ENCODE measurements at places on chromosomes 6 and 20.

DNA sequence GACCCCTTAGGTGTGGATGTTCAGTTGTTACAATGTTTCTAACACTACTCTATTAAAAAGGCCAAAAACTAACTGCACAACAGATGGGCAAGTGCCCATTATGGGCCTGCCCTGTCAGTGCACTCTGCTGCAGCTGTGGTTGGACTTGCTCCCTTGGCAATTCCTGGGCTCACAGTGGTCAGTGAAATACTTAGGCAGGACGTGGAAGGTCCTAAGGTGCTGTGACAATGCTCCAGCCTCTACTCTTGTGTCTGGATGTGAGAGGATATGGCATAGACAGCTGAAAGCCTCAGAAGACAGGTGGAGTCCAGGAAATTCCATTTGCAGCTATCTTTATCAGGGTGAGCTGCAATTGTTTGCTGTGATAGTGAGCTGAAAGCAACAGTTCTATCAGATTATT lies 136.5 kb upstream of the OLIG3 start:
- DNase-seq = no peak

DNA sequence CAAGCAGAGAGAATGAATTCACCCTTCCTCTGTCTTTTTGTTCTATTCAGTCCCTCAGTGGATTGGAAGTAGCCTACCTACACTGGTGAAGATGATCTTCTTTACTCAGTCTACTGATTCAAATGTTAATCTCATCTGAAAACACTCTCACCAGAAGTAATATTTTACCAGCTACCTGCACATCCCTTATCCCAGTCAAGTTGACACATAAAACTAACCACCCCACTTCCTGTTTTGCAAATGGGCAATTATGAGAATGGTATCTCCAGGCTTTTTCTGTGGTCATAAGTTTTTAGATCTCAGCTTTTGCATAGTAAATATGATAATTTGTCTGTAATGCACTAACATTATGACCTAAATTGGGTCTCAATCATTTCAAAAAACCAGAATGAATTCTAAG lies 228.8 kb upstream of the ECI2 start:
- DNase-seq = no peak

DNA sequence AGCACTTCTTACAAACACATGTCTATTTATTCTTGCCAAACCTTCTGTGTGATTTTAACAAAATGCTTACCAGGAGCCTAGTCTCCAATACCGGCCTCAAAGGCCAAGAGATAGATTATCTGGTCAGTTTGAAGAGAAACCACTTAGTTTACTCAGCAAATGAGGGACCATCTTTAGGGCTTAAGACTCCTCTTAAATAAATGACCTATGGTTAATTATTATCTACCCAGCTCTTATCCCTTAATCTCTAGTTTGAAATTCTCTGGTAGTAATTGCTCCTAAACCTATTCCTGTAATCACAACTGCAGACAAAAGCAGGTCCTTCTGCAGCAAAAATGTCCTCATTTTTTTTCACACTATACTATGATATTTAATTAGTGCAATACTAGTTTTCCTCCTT lies 301.8 kb downstream of the KIF16B start:
- no peak for DNase-seq

DNA sequence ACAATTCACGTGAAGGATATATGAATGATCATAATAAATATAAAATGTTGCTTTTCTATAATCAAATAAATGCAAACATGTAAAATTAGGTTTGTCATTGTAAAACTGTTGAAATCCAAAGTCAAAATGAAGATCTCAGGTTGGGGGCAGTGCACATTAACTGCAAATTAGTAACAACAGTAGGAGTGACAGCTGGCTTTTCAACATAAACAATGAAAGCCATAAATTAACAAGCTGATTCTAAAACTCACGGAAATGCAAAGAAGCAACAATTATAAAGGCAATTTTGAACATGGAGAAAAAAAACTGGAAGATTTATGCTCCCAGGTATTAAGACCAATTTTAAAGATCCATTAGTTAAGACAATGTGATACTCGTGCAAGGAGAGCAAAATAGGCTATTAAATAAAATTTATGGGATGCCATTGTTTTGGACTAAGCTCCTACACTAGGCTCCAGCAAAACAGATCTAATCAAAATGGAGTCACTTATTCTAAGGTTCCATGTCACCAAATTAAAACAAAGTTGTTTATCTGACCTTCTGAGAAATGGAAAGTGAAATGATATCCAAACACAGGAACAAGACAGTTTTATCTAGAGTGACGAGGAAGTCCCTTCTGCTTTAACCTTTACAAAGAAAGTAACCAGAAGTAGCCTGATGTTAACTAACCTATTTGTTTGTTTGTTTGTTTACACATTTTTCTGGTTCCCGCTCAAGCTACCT lies 770.8 kb downstream of the EPHA7 start:
- DNase-seq = no peak

DNA sequence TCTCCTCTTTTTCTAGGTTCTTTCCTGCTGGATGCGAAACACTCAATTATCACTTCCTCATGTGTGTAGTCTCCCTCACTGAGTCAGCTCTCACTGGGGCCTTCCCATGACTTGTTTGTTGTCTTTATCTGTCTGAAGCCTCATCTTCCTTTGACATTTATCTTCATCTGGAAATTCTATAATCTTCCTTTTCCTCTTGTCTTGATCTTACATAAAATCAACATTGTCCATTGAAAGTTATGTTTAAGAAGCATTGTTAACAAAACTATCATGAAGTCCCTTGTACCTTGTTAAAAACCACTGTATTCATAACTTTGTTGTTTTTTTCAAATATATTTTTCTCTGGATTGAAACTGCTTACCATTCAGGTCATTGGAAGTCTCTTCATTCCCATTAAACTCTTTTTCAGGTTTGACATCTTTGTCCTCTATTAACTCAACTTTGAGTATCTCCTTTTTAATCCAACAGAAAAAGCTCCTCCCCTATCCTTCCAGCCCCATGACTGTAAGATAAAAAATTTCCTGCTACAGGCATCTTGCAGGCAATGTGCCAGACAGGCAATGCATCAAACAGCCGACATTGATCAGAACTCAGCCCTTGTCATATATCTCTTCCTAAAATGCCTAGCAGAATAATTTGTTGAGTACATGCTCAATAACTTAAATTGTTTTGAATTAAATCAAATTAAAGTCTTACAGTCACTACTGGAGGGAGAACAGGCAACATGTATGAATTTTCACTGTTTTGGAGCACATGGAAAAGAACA lies 34.8 kb downstream of the MYLIP start:
- DNase-seq = no peak

- DNase-seq = no peak
Observed at GRCh38 chr6:143782481-143782880, 60.7 kb upstream of the LTV1 start.

DNA sequence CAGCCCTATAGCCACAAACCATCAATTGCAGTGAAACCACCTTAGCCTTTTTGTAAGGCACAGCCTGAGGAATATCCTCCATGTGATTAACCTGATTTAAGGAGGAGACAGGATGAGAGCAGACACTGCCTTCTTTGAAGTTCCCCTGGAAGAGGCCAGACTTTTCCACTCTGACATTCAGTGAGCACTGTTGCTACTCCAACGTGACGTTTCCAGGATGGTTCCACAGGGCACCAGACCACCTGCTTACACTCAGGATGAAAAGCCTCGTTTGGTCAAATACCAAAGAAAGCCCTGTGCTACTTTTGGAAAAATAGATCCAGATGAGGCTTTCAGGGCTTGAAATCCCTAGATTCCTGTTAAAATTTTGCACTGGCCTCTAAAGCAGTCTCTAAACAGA lies 1102.1 kb upstream of the FLRT3 start:
- no peak for DNase-seq

DNA sequence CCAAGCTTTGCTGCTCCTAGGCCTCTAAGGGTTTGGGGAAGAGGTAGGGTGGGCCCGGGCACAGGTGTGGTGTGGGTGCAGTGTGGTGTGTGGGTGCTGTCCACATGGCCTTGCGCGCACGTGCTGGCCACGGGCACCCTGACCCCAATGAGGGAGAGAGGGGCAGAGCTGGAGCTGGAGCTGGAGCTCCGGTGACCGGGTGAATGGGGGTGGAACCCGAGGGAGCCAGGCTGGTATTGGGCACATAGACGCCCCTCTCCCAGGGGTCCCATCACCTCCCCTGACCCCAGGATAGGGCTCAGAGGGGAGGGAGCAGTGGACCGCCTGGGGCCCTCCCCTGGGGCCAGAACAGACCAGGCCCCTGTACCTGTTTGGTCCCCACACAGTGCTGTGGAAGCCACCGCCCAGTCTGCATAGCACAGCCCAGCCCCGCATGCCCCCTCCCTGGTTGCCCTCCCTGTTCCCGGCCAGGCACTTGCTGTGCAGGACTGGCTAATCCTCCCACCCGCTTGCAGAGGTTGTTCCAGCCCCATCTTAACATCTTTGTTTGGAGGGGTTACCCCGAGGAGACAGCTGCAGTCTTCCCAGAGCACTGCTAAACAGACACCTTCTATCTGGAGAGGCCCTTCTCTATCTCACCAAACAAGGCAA lies 984 bp downstream of the ADAM33 start:
- DNase-seq = no peak

GRCh38 chr6:43966853-43967718 lies 160.2 kb downstream of the MRPL14 start:
- no peak for DNase-seq

DNA sequence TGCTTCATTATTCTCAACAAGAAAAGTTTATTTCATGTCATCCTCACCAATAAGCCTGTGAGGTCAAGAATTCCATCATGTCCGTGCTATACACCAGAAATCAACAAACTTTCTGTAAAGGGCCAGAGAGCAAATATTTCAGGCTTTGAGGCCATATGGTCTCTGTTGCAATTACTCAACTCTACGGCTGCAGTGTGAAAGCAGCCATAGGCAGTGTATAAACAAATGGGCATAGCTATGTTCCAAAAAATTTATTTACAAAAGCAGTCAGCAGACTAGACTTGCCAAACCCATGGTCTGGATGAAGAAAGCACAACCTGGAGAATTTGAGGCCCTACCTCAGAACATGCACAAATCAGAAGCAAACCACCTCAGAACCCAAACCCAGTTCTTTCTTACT lies 118.5 kb downstream of the PCSK2 start:
- DNase-seq = no peak

DNA sequence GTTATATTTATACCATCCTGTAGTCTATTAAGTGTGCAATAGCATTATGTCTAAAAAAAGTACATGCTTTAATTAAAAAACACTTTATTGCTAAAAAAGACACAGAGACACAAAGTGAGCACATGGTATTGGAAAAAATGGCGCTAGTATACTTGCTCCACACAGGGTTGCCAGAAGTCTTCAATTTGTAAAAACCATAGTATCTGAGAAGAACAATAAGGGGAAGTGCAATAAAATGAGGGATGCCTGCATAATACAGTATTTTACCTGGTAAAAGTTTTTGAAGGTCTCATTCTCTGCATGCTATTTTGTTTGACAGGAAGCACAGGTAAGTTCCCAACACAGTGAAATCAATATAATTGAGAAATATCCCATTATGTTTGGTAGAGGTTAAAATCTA lies 1.6 kb downstream of the NOX3 start:
- no peak for DNase-seq

DNA sequence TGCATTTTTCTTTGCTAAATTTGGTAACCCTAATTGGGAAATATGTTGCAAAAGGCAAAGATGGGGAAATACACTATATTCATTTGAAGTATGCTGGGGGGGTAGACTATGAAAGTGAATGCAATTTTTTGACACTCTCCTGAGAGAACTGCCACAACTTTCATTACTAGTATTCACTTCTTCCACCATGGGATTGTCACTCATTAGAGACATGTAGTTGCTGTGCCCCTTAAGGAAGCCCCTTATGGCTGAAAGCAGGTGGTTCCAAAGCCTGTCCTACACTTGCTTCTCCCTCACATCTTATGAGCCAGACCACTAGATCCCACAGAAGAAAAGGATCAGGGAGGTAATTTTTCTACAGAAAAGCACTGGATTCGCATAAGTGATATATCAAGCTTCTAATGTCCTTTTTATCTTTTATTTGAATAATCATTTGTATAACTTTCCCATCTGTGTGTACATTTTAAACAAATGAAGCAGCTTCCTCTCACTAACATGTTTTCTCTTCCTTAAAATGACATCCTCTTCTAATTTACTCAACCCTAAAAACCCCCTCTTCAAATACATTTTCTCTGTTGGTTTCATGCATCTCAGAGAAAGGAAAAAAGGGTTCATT lies 83.8 kb downstream of the GCLC start:
- DNase-seq = no peak

- no peak for DNase-seq
Observed at GRCh38 chr20:17441745-17442144, 89.4 kb downstream of the BFSP1 start.

DNA sequence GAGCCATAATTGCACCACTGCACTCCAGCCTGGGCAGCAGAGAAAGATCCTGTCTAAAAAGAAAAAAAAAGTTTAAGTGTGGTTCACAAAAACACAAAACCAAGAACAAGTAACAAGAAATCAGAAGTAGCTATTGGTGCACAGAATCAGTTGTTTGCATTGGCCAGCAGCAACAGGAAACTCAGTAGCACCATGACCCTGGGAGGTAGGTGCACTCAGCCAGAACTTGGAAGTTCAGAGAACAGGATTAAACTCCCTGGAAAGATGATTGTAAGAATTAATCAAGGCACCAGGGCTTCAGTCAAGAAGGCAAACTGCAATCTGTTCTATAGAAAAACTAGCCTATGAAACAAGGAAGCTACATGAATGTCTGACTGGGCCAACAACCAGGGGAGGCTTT lies 267.9 kb downstream of the COL12A1 start:
- no peak for DNase-seq

- DNase-seq = no peak
Observed at GRCh38 chr6:57021086-57021720, 25.3 kb upstream of the KIAA1586 start.

DNA sequence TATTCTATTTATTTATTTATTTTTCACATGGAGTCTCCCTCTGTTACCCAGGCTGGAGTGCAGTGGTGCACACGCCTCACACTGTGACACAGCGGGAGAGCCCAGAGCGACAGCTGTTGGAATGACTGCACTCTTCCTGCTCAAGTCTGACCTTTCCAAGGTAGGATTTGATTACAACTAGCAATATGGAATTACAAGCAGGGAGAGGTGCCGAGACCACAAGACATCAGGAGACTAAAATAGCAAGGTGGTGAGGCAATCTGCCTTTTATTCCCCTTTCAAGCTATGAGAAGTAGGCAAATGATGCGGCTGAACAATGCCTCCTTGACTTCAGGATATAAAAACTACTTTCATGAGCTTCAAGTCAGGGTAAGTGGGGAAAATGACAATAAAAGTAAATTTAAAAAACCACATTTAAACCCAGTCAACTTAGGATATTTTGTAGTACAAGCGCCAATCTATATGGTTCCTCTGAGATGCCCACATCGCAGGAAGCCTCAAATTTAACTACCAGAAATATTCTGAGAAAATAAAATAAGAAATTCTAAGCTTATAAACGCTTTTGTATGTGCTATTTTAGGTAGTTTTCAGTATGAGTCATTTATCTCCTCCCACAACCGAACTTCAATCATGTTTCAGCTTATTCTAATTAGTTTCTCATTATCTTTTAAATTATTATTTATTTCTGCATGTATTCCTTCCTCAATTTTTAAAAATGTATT lies 146.9 kb upstream of the SGK1 start:
- no peak for DNase-seq

- no peak for DNase-seq
Observed at GRCh38 chr6:42260396-42260888, 42.8 kb upstream of the MRPS10 start.

- DNase-seq = no peak
Observed at GRCh38 chr6:143267760-143268159, 182.7 kb downstream of the ADAT2 start.

GRCh38 chr20:57065646-57066045 lies 200.8 kb downstream of the BMP7 start:
- DNase-seq = no peak

Data from stimulated activated CD4-positive, alpha-beta T cell treated with anti-CD3 and anti-CD28 coated beads, Interleukin-12 subunit alpha, Interleukin-12 subunit beta, amount 100 ng/mL, for 24 hours (primary cell).